Fibroblast of mammary gland (primary cell): ENCODE measurements at places on chromosomes 12 and 14.

- DNase-seq: no peak
Observed at GRCh38 chr12:108711489-108712164, 19.7 kb downstream of the CORO1C start.

- no peak for DNase-seq
Observed at GRCh38 chr12:644303-644639, 19.0 kb downstream of the NINJ2 start.

DNA sequence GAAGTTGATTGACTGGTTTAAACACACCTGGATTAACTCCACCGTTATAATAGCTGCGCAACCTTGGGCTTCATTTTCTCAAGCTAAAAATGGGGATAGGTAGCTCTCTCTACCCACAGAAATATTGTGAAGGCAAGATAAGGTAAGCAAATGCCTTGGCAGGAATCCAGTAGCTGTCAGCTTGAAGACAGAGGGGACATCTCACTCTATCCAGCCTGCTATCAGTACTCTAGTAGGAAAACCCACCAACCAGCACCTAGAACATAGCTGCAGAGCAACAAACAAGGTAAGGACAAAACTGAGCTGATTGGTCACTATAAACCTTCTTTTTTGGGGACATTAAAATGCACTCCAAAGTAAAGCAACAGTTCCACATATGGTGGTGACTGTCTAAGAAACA lies 7.7 kb downstream of the CSRP2 start:
- DNase-seq: no peak

DNA sequence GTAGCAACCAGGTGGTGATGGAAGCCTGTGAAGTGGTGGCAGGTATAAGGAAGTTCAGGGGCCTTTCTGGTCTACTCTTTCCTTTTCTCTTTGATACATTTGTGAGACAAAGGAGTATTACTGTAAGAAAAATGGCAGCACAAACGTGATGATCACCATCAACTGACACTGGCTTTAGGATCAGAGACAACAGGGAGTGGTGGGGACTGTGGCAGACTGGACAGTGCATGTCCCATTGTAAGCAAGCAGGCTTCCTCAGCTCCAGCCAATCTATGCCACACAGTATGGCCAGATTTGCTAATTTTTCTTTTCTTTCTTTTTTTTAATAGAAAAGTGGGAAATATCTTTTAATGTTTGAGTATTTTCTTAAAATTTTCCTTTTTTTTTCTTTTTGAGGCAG lies 19.0 kb upstream of the IFT81 start:
- no peak for DNase-seq

DNA sequence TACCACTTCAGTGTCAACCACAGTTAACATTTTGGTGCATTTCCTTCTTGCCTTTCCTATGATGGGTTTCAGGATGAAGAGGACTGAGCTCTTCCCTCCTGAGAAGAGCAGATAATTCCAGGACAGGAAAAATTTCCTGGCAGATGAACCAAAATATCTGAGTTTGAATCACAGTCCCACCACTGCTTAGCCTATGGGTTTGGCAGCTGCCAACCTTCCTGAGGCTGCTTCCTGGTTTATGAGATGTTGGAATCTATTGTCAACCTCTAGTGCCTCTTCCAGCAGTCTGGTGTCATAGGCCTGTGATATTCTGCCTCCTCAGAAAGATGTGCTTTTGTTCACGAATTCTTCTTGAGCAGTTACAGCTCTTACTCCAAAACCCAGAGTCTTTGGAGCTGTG lies 197.4 kb upstream of the FRMD6 start:
- DNase-seq: no peak
